ENCODE measurements at places on chromosomes 2 and 18. TPM values are rescaled to one million over a fixed set of nuclear protein-coding genes. Genes with fewer than 3 reads are reported as not detected.

DNA sequence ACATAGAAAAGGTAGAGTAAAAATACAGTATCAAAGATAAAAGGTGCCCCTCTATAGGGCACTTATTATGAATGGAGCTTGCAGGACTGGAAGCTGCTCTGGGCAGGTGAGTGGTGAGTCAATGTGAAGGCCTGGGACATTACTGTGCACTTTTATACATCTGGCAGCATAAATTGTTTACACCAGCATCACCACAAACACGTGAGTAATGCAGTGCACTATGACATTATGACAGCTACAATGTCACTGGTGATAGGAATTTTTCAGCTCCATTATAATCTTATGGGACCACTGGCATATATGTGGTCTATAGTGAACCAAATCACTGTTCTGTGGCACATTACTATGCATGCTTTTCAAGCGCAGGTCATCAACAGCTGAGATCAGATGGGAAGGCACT is 48.1 kb downstream of the TPGS2 start:
- no peak for DNase-seq

GRCh38 chr2:28355521-28356094 is 37.0 kb upstream of the FOSL2 start:
- no peak for DNase-seq

SESTD1 gene
- total RNA-seq = 21.4 TPM

GRCh38 chr2:8310557-8311455 is 371.1 kb upstream of the ID2 start:
- peak; percentile 58 for DNase-seq

REG1A gene
- not detected for total RNA-seq

GRCh38 chr18:1468550-1468949 is 563.9 kb downstream of the ADCYAP1 start:
- no peak for DNase-seq

GALNT13 gene
- not detected for total RNA-seq

PARD6G gene
- total RNA-seq = not detected

CXCR1 gene
- total RNA-seq = not detected

- DNase-seq = no peak
Measured at GRCh38 chr18:49100226-49100968, 149.6 kb upstream of the SMAD7 start.

- DNase-seq = no peak
Measured at GRCh38 chr2:59798687-59799232, 754.7 kb downstream of the BCL11A start.

GRCh38 chr2:70850925-70851324 is 15.3 kb upstream of the CD207 start:
- DNase-seq = no peak

DNA sequence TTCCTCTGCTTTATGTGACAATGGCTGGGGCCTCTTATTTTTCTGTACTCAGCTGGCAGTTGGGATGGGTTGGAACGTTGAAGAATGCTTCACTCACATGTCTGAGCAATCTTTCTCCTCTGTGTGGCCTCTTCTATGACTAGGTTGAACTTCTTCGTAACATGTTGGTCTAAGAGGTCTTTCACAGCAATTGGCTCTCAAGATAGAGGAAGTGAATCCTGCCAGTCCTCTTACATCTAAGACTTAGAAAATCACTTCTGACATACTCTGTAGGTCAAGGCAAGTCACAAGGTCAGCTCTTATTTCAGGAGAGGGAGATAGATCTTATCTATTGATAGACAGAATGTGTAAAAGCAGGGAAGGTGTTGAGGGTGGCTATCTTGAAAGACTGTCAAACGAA is 174.1 kb downstream of the NYAP2 start:
- no peak for DNase-seq

DNA sequence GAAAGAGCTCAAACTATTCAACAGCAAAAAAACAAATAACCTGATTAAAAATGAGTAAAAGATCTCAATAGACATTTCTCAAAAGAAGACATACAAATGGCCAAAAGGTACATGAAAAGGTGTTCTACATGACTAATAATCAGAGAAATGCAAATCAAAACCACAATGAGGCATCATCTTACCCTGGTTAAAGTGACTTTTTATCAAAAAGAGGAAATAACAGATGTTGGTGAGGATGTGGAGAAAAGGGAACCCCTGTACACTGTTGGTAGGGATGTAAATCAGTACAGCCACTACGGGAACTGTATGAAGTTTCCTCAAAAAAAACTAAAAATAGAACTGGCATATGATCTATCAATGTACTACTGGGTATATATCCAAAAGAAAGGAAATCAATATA is 39.8 kb upstream of the TMEM163 start:
- peak; percentile 62 for DNase-seq

LOXHD1 gene
- not detected for total RNA-seq

- DNase-seq = no peak
Measured at GRCh38 chr18:9688036-9688741, 19.9 kb upstream of the RAB31 start.

GRCh38 chr2:43448822-43449110 is 147.1 kb downstream of the THADA start:
- no peak for DNase-seq

DNA sequence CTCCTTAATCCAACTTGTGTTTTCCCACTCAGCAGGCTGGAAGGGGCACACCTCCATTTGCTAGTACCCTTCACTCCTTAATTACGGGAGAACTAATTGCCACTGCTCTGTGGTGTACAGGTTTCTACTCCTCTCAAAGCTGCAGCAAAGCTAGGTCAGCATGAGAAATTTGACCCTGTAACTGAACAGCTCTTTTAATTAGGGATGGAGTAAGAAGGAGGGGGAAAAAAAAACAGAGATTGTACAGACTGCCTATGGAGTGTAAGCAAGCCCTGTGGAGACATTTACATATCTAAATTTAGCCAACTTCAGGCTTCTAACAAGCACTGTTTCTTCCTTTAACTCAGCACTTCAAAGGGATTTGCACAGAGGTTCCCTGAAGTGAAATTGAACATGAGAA is 629.7 kb upstream of the SETBP1 start:
- DNase-seq = no peak

HTR2B gene
- not detected for total RNA-seq

HOXD3 gene
- not detected for total RNA-seq

- DNase-seq = no peak
Measured at GRCh38 chr2:120503793-120504571, 158.0 kb downstream of the INHBB start.

FSIP2 gene
- not detected for total RNA-seq

- no peak for DNase-seq
Measured at GRCh38 chr2:75077909-75078308, 119.5 kb downstream of the POLE4 start.

KLHL30 gene
- 1.9 TPM for total RNA-seq

TMEM247 gene
- not detected for total RNA-seq

Data from OCI-LY7 (cell line).